ENCODE measurements at places on chromosomes 7 and 10.

GRCh38 chr10:61438141-61438988, 14.8 kb downstream of the TMEM26 start:
- no peaks in the 10 kb centered on the region for H3K27me3 ChIP-seq
- no peaks in the 10 kb centered on the region for H3K36me3 ChIP-seq

GRCh38 chr10:88901206-88901983, 21.4 kb downstream of the STAMBPL1 start:
- peaks cover 26% of the 10 kb centered on the region for H3K4me1 ChIP-seq
- H3K4me3 ChIP-seq: no peak overlapping the region
- H3K27me3 ChIP-seq: no peaks in the 10 kb centered on the region
- H3K36me3 ChIP-seq: peaks cover 31% of the 10 kb centered on the region

DNA sequence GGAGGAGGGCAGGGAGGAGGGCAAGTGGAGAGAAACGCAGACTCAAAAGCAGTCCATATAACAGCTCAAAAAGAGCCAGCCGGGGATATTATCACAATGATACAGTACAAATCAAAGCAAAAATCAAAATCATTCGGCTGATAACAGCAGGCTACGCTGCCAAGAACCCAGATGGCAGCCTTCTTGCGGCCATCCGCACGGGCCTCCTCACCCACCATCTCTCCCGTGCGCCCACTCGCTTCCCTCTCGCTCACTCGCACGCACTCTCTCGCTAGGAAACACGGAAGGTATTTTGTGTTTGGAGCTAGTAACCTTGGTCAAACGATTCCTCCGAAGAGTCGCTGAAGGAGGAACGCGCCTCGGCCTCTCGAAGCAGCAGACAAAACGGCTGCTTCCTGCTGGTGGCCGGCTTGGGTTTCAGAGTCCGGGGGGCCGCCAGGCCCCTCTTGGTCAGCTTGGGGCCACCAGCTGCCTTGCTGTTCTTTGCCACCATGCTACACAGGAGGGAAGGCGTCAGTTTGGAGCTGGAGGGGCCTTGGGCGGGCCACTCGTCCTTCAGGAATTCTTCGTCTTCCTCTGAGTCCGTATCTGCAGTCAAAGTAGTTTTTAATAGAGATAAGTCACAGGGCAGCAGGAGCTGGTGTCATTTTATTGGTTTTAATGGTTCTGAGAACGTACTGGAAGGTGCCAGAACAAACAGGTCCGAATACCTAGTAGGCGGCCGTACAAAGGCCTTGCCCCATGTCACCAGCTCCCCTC, 68.9 kb downstream of the SLC29A4 start:
- no peak overlapping the region for H3K4me3 ChIP-seq
- no peaks in the 10 kb centered on the region for H3K27me3 ChIP-seq
- no peak overlapping the region for H3K27ac ChIP-seq
- H3K36me3 ChIP-seq: peaks cover 72% of the 10 kb centered on the region

DNA sequence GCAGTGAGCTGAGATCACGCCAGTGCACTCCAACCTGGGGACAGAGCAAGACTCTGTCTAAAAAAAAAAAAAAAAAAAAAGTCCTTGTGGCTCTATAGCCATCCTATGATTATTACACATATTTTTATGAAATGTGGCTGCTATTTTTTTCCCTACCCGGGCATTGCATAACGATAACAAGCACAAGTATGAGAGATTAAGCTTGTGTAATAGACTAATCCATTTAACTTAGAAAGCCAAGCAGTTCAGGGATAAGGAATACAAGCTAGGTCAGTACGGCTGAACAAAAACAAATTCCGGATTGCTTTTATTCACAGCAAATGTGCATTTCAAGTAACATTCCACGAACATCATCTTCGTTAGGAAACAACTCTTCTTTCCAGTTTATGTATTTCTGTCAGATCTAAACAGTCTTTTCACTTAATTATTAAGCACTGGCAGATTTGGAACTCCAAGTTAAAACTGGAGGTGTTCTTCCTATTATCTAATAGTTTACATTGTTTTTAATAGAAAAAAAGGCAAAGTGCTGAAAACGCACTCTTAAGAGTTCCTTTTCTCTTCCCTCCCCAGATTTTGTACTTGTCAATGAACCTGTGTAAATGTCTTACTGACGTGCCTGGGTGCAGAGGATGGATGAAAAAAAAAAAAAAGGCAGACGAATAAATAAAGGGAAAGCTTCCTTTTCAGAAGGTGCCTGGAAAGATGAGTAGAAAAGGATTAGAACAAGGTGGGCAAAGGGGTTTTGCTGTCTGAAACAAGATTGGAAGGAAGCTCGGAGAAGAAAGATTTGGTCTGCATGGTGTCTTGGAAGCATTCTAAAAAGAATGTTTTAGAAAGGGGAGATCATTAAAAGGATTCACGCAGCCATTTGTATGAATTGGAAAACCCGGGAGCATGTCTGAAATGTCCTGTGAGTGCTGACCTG, 81.1 kb downstream of the PRTFDC1 start:
- H3K27ac ChIP-seq: no peak overlapping the region
- H3K36me3 ChIP-seq: no peaks in the 10 kb centered on the region
- H3K4me3 ChIP-seq: no peak overlapping the region
- no peak for DNase-seq
- H3K4me1 ChIP-seq: peaks cover 11% of the 10 kb centered on the region

DNA sequence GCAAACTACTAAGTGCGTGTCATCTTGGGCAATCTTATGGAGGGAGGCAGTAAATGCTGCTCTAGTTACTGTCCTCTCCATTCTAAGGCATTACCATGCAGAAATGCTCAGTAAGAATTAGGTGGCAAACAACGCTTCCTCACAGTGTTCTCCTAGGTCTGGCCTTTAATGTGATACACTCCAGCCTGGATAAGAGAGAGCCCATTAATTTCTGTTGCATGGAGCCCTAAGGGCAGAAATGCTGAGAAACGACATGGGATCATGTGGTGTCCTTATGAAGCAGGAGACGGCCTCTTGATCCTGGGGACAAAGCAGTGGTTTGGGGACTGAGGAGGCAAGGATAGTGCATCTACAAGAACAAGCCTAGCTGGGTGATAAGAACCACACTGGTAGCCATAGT, 44.0 kb downstream of the SLC25A13 start:
- H3K27ac ChIP-seq: no peak overlapping the region
- no peaks in the 10 kb centered on the region for H3K36me3 ChIP-seq
- DNase-seq: no peak
- H3K4me3 ChIP-seq: no peak overlapping the region

- peak within 1 kb of the TSS; percentile 100 for H3K4me3 ChIP-seq
- H3K36me3 ChIP-seq: peaks cover 23% of the 10 kb centered on the region
- H3K27ac ChIP-seq: peak within 1 kb of the TSS; percentile 94
Measured at GRCh38 chr10:3067118-3067858, at the start of gene PFKP. Gene PFKP, plus strand, starts transcription at chr10:3067548. Its CDS starts 48 bp downstream, at chr10:3067596.

DNA sequence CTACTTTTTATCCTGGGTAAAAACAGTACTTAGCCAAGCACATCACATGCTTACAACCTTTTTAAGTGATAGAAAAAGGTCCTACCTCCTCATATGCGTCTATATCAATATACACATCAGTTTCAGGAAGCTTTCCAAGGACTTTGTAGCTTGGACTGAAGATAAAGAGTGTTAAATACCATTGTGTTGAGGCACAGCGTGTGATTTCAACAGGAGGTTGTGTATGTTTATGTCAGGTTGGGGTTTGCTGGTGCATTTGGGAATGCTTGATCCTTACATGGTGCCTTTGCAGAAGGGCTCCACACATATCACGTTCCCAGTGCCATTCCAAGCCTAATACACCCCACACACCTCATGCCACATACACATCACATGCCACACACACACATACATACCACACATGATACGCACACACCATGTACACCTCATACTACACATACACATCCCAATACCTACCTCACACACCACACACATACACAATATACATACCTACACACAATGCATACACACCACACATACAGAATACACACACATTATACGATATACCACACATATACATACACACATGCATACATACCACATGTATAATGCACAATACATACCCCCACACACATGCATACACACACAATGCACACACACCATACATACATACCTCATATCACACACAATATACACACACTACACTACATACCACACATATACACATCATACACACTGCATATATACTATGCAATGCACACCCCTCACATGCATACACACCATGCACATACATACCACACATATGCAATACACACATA, 33.1 kb downstream of the PSMC2 start:
- no peak overlapping the region for H3K27ac ChIP-seq
- H3K27me3 ChIP-seq: peaks cover 7% of the 10 kb centered on the region
- H3K36me3 ChIP-seq: no peaks in the 10 kb centered on the region
- DNase-seq: peak; percentile 44
- H3K4me1 ChIP-seq: no peaks in the 10 kb centered on the region

- no peaks in the 10 kb centered on the region for H3K27me3 ChIP-seq
- peaks cover 26% of the 10 kb centered on the region for H3K36me3 ChIP-seq
- DNase-seq: no peak
- H3K4me3 ChIP-seq: no peak overlapping the region
- H3K27ac ChIP-seq: no peak overlapping the region
Measured at GRCh38 chr7:101234636-101235035, 3.0 kb downstream of the CLDN15 start.

DNA sequence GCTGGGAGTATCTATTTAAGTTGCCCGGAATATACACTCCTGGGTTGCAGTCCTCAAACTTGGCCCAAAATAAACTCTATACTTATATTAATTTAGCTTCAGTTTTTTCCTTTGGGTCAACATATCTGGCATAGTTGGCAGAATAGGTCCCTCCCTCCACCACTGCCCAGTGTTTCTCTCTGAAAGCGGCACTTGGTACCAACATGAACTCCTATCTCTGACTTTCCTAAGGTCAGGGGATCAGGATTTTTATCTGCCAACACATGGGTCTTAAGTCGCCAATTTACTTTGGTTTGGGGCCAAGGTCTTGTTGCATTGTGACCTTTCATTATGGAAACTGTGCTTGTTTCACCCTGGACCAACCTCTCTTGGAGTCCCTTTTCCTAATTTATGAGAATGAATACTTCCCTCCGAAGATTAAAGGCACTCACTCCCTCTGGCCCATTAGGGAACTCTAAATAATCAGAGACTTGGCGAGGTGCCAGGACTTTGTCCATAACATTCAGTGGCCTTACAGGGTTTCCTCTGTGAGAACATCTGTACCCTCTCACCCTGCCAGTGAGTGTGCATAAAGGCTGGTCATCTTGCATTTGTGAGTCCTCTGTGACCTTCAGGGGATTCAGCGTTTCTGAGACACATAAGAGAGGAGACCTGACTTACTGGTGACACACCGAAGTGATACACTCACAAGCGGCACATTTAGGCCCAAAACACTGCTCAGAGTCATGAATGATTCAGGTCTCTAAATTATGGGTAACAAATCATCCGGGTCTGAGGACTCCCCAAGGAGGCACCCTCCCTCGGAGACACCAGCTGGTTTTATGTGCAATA, 19.7 kb upstream of the FKBP9 start:
- DNase-seq: peak; percentile 61
- H3K27me3 ChIP-seq: no peaks in the 10 kb centered on the region
- H3K36me3 ChIP-seq: peaks cover 3% of the 10 kb centered on the region
- H3K4me1 ChIP-seq: peaks cover 15% of the 10 kb centered on the region
- H3K27ac ChIP-seq: peak overlapping the region; percentile 7

- peak; percentile 6 for DNase-seq
- no peak overlapping the region for H3K4me3 ChIP-seq
- no peaks in the 10 kb centered on the region for H3K36me3 ChIP-seq
Measured at GRCh38 chr10:116472891-116473290, 45.2 kb downstream of the PNLIPRP3 start.

- H3K4me1 ChIP-seq: no peaks in the 10 kb centered on the region
- H3K27ac ChIP-seq: no peak overlapping the region
- peaks cover 1% of the 10 kb centered on the region for H3K27me3 ChIP-seq
- H3K4me3 ChIP-seq: no peak overlapping the region
Measured at GRCh38 chr10:86234107-86234506, 132.5 kb downstream of the GRID1 start.

DNA sequence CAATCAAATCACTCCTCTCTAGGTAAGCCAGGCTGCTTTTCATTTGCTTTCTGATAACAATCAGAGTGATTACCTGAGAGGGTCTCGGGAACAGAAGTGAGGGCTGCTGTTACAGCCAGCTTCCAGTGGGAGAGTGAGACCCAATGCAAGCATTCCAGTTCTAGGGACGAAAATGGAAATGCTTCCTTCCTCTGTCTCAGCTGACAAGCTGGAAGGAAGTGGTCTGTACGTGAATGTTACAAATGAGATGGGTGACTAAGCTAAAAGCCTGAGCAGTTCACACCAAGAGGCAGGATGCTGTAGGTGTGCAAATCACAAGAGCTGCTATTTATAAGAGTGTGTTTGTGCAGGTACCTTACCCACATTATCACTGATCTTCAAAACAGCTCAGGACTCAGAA, 772.4 kb downstream of the GRID1 start:
- no peaks in the 10 kb centered on the region for H3K4me1 ChIP-seq
- no peak overlapping the region for H3K27ac ChIP-seq
- no peaks in the 10 kb centered on the region for H3K27me3 ChIP-seq
- H3K36me3 ChIP-seq: no peaks in the 10 kb centered on the region
- no peak for DNase-seq

GRCh38 chr7:69748530-69748929, 150.3 kb downstream of the AUTS2 start:
- H3K36me3 ChIP-seq: no peaks in the 10 kb centered on the region
- H3K27me3 ChIP-seq: no peaks in the 10 kb centered on the region
- no peak overlapping the region for H3K27ac ChIP-seq
- DNase-seq: no peak

DNA sequence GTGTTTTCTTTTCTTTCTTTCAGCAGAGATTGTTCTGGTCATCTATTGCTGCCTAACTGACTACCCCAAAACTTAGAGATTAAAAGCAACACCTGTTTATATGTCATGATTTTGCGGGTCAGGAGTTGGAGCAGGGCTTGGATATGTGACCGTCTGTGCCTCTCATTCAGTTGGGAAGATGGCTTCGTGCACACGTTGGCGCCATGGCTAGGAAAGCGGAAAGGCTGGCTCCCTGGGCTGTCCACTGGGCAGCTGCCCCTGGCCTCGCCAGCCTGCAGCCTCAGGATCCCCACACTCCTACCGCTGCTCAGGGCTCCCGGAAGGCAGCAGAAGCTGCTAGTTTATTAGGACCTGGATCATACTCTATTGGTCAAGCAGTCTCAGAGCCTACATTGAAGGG, 638.1 kb upstream of the FOXK1 start:
- no peak overlapping the region for H3K4me3 ChIP-seq
- no peak overlapping the region for H3K27ac ChIP-seq
- no peak for DNase-seq
- no peaks in the 10 kb centered on the region for H3K4me1 ChIP-seq

DNA sequence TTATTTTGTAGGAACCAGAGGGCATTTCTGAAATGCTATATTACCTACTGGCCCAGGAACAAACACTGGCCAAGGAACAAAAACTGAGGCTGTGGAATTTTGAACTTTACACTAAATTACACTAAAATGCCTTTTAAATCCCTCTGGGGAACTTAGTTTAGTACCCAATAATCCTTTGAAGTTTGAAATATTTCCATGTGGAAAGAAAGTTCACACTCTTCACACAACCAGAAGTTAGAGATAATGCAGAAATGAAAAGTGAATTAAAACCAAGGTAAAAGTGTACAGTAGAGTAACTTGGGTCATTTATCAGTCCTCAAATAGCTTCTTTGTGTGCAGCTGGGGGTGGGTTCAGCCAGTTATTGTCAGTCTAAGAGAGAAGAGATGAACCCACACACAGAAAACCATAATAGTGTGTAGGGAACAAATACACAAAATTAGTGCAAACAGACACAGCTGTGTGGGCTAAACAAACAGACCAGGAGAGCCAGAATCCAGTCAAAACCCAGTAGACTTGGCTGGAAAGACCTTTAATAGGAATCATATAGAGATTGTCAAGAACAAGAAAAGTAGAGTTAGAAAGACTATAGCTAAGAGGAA, 46.5 kb upstream of the DGKI start:
- H3K4me3 ChIP-seq: no peak overlapping the region
- peaks cover 50% of the 10 kb centered on the region for H3K36me3 ChIP-seq
- no peaks in the 10 kb centered on the region for H3K4me1 ChIP-seq
- no peak overlapping the region for H3K27ac ChIP-seq
- H3K27me3 ChIP-seq: no peaks in the 10 kb centered on the region
- DNase-seq: no peak
